ENCODE measurements at places on chromosomes 5 and 9. TPM values are rescaled to one million over a fixed set of nuclear protein-coding genes. Genes with fewer than 3 reads are reported as not detected.

GRCh38 chr9:8206720-8207119, 407.1 kb upstream of the DMAC1 start:
- H3K27ac ChIP-seq, result no peak overlapping the region
- no peaks in the 10 kb centered on the region for H3K27me3 ChIP-seq
- H3K4me1 ChIP-seq, result no peaks in the 10 kb centered on the region

Gene LECT2
- not detected for total RNA-seq

GRCh38 chr9:90069085-90069484, 464.3 kb downstream of the GADD45G start:
- no peaks in the 10 kb centered on the region for H3K36me3 ChIP-seq
- no peak overlapping the region for H3K27ac ChIP-seq
- H3K4me3 ChIP-seq, result no peak overlapping the region
- no peak for DNase-seq
- H3K4me1 ChIP-seq, result no peaks in the 10 kb centered on the region

Gene PLAA
- 23.1 TPM for total RNA-seq

DNA sequence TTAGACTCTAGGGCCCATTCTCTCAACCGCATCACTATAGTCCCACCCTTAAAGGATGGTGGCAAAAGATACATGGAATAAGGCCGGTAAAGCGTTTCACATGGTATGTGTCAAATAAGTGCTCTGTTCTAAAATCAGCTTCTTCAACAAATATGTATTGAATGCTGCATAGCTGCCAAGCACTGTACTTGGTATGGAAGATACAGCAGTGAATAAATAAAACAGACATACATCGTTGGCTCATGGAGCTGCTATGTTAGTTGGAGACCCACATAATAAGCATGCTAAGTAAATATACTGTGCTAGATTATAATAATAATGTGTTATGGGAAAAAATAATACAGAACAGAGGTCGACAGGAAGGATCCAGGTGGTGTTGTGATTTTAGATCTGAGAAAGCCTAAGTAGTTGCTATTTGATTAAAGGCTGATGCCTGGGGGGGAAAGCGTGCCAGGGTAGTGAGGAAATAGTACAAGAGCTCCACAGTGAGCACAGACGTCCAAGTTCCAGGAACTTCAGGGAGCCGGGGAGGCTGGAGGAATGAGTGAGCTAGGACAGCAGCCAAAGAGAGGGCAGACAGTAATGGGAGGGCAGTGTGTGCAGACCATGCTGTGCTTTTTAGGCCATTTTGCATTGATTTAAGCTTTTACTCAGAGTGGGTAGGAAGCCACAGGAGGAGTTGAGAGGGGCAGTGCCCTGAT, 93.7 kb downstream of the JAKMIP2 start:
- no peak overlapping the region for H3K4me3 ChIP-seq
- H3K36me3 ChIP-seq, result no peaks in the 10 kb centered on the region
- no peak for DNase-seq
- no peaks in the 10 kb centered on the region for H3K27me3 ChIP-seq
- no peaks in the 10 kb centered on the region for H3K4me1 ChIP-seq

GRCh38 chr9:135891027-135891631, 16.2 kb downstream of the CAMSAP1 start:
- peaks cover 50% of the 10 kb centered on the region for H3K4me1 ChIP-seq
- H3K36me3 ChIP-seq, result no peaks in the 10 kb centered on the region
- no peaks in the 10 kb centered on the region for H3K27me3 ChIP-seq
- no peak overlapping the region for H3K4me3 ChIP-seq

DNA sequence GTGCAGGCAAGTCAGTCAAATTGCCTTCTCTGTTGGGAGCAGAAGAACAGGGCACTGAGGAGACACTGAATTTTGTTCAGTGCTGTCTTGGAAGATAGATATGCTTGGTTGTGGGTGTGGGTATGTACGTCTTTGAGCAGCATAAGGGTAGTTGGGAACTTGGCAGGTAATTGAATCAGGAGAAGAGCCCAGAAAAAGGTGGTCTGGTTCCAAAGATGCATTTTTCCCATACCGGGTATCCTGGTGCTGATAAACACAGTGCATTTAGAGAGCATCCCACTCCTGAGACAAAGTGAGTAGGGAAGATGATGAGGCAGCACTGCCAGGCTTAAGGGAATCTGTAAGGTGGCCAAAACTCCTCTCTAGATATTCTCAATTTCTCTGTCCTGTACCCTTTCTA, 40.6 kb downstream of the TEK start:
- H3K4me3 ChIP-seq, result no peak overlapping the region
- H3K36me3 ChIP-seq, result no peaks in the 10 kb centered on the region
- no peak overlapping the region for H3K27ac ChIP-seq
- H3K27me3 ChIP-seq, result no peaks in the 10 kb centered on the region

DNA sequence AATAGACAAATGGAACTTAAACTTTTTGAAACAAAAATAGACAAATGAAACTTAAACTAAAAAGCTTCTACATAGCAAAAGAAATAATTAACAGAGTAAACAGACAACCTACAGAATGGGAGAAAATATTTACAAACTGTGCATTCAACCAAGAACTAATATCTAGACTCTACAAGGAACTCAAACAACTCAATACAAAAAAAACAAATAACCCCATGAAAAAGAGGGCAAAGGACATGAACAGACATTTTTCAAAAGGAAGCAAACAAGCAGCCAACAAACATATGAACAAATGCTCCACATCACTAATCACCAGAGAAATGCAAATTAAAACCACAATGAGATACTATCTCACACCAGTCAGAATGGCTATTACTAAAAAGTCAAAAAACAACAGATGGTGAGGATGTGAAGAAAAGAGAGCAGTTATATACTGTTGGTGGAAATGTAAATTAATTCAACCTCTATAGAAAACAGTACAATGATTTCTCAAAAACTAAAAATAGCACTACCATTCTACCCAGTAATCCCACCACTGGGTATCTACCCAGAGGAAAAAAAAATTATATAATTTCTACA, 170.8 kb upstream of the RGMB start:
- no peak overlapping the region for H3K4me3 ChIP-seq
- DNase-seq, result no peak
- H3K27ac ChIP-seq, result no peak overlapping the region
- H3K36me3 ChIP-seq, result no peaks in the 10 kb centered on the region

GRCh38 chr5:59186623-59187022, 603.7 kb downstream of the RAB3C start:
- no peak overlapping the region for H3K27ac ChIP-seq
- no peak for DNase-seq
- H3K4me3 ChIP-seq, result no peak overlapping the region
- H3K4me1 ChIP-seq, result peaks cover 10% of the 10 kb centered on the region

Gene LRRC26
- 1.0 TPM for total RNA-seq

- H3K4me3 ChIP-seq, result no peak overlapping the region
- H3K27ac ChIP-seq, result no peak overlapping the region
- DNase-seq, result no peak
- H3K27me3 ChIP-seq, result peaks cover 36% of the 10 kb centered on the region
Measured at GRCh38 chr5:56561-57290, 35.2 kb upstream of the PLEKHG4B start.

Gene OBP2B
- not detected for total RNA-seq
